ENCODE measurements at places on chromosomes 4 and X.

- no peak for DNase-seq
These were observed 30.7 kb downstream of the SERPINA7 start for GRCh38 chrX:106007815-106008214.

DNA sequence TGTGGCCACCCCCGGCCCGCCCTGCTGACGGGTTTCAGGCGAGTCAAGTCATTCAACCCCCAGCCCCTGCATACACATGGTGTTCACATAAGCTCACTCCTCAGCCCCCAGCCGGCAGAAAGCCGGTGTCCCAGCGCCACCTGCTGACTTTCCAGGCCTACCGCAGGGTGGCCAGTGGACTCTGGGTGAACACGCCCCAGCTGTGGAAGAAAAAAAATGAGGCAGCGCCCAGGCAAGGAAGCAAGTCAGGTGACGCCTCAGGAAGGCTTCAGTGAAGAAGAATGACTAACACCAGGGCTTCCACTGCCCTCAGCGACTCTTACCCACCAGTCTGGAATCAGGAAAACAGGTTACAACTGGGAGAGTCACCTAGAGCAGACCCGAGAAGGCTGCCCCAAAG is 15.8 kb downstream of the BCAP31 start:
- peak; percentile 66 for DNase-seq

DNA sequence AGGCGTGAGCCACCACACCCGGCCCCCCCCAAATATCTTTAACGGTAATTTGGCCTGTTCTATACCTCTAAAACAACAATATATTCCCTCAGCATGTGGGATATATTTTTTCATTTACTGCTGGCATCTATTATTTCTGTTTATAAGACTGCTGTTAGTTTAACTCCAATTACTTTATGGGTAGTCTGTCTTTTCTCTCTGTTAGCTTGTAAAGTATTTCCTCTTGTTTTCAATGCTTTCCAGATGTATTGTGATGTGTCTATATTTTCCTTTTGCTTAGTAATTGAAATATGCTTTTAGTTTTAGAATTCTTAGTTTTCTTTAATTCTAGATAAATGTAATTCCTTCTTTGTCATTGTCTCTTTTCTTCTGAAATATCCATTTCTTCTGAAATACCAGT is 445.8 kb downstream of the ANKRD50 start:
- DNase-seq, result no peak

- no peak for DNase-seq
These were observed 8.6 kb downstream of the KLF3 start for GRCh38 chr4:38672397-38673129.

DNA sequence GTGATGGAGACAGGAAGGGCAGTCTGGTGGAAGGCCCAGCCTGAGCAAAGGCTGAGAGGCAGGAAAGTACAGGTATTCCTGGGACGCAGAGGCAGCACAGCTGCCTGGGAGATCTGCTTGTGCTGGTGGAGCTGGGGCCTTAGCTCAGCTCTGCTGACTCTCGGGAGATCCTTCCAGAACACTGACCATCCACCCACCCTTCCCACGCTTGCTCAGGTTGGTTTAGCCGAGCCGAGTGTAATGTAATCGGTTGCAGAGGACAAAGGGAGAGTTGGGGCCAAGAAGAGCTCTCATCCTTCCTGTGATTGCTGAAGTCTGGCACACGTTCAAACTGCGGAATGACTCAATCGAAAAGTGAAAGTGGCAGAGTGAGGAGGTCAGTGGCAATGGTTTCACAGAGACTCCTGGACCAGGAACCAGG is 43.1 kb upstream of the GPR78 start:
- peak; percentile 28 for DNase-seq

GRCh38 chr4:71713611-71714203 is 70.2 kb downstream of the GC start:
- no peak for DNase-seq

DNA sequence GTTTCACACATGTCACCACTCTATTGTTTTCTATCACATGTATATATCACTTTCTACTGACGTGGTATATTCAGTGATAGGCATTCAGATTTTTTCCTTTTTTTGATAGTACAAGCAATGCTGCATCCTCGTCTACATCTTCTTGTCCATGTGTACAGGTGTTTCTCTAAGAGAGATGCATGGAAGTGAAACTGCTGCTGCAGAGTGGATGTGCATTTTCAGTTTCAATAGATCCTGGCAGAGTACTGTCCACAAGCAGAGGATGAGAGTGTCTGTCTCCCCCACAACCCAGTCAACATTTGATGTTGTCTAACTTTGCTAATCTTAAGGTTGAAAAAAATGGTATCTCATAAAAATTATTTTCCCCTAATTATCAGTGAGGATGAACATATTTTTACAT is 194.0 kb upstream of the CASK start:
- no peak for DNase-seq

GRCh38 chr4:185265942-185266341 is 56.5 kb downstream of the SNX25 start:
- DNase-seq, result no peak
